ENCODE measurements at places on chromosomes 2 and 18.

DNA sequence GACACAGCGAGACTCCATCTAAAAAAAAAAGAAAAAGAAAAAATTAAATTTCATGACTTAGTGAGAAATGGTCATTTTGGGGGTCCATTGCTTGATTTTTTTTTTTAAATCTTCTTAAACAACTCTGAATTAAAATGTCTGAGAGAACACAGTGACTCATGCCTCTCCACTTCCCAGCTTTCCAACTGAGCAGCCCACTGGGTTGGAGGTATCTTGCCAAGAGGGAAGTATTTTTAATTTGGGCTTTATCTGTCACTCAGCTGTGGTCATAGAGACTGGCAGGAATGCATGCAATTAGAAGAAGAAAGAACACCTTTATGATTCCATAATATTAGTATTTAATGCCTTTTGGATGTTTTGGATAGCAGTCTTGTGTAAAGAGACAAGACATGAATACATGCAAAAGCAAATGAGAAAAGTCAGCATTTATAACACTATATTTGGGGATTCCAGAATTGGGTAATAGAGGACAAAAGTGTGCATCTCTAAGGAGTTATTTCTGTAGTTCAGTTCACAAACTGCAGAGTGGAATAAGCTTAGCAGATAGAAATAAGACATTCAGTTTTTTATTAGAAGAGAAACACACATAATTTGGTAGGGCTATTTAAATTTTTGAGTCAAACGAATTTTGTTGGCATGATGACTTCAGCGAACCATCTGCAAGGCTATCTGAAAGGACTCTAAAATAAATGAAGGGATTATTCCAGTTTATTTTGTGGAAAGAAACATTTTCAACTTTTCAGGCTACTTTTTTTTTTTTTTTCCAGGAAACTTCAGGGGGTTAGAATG lies 254.8 kb downstream of the TGIF1 start:
- no peak for DNase-seq

- no peak for DNase-seq
Measured at GRCh38 chr2:145038041-145038525, 518.2 kb upstream of the ZEB2 start.

- no peak for DNase-seq
Measured at GRCh38 chr2:82879803-82880202, 1579.3 kb downstream of the SUCLG1 start.

DNA sequence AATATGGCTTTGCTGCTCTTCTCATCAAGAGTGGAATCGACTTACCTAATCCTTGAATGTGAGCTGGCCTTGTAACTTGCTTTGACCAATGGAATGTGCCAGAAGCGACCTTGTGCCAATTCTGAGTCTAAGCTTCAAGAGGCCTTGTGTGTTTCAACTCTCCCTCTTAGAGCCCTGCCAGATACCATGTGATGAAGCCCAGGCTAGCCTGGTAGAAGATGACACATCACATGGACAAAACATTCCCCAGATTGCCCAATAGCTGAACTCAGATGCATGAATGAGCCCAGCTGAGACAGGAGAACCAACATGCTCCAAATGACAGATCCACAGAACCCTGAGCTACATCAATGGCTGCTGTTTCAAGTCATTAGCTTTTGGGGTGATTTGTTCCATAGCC lies 4.2 kb upstream of the KLHL14 start:
- DNase-seq: no peak

GRCh38 chr2:232896720-232897597 lies 26.9 kb downstream of the SNORC start:
- no peak for DNase-seq

DNA sequence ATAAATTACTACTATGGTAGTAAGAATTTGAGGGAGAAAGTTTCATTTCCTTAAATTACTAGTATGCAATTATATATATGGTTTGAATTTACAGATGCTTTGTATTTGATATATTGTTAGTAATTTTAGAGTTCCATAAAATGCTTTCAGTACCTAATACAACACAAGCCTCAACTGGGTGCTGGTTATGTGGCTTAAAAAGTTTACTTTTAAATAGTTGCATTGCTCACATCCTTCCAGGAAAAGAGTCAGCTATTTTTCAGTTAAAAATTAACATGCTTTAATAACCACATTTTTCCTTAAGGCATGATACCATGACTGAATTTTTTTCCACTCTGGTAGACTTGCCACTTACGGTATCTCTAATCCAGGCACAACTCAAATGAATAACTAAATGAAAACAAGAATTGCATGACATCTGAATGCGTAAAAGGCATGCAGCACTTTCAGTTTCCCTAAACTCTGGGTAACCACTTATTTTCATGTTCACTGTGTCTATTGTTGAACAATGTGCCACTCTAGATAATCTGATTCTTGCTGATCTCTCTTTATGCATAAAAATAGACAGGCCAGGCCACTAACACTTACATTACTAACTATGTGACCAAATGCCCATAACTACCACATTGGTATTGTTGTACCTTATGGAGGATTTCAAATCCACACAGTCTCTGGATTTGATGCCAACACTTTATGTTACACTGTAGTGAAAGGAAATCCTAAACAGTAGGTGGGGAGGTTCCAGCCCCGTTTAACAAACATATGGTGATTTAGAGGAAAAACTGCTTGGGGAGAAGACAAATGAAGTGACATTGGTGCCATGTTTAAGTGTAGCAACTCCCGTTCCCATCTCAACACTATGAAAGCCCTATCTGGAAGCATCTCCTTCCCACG lies 35.5 kb upstream of the SLC35F5 start:
- DNase-seq: no peak

DNA sequence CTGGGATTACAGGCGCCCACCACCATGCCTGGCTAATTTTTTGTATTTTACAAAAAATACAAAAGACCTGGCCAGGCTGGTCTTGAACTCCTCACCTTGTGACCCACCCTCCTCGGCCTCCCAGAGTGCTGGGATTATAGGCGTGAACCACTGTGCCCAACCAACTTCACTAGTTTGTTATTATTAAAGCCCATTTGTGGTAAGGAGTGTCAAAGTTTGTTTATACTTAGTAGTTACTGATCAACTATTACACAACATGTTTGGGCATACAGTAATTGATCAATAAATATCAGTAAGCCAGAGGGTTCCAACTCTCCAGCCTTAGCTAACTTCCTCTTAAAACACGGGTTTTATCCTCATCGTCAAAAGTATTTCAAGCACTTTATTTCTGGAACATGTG lies 67.5 kb upstream of the ZNG1B start:
- DNase-seq: no peak

GRCh38 chr2:119821266-119821665 lies 61.5 kb downstream of the PTPN4 start:
- no peak for DNase-seq

DNA sequence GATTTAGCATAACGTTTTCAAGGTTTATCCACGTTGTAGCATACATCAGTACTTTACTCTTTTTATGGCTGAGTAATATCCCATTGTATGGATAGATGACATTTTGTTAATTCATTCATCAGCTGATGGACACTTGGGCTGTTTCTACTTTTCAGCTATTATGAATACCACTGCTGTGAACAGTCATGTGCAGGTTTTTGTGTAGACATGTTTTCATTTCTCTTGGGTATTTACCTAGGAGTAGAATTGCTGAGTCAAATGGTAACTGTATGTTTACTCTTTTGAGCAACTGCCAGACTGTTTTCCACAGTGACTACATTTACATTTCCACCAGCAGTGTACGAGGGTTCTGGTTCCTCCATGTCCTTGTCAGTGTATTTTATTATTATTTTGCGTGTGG lies 33.9 kb downstream of the COX7A2L start:
- no peak for DNase-seq

GRCh38 chr2:21010813-21011439 lies 32.9 kb downstream of the APOB start:
- no peak for DNase-seq

DNA sequence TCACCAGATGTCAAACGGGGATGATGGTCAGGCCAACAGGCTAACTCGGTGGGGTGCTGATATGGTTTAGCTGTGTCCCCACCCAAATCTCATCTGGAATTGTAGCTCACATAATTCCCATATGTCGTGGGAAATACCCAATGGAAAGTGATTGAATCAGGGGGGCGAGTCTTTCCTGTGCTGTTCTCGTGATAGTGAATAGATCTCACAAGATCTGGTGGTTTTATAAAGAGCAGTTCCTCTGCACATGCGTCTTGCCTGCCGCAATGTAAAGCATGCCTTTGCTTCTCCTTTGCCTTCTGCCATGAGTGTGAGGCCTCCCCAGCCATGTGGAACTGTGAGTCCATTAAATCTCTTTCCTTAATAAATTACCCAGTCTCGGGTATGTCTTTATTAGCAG lies 74.4 kb upstream of the YWHAQ start:
- DNase-seq: no peak

DNA sequence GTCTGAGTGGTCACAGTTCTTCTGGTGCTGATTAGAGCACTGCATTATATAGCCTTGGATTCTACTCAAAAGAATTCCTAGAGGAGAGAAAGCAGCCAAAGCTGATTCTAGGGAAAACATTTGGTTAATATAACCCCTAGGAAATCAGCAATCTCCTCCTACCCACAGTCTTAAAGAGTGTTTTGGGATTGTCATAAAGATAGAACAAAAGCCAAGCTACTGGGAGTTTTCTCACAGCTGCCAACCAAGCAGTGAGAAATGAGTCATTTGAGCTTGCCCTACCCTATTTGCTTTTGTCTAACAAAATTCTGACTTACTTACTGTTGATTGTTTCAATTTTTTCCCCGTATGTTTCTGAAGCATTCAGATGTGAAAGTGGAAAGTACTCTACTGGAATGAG lies 469.3 kb downstream of the PLCL1 start:
- DNase-seq: no peak

- DNase-seq: no peak
Measured at GRCh38 chr18:39675906-39676305, 2110.3 kb upstream of the CELF4 start.

GRCh38 chr18:76557026-76557575 lies 62.1 kb upstream of the ZNF516 start:
- DNase-seq: no peak

GRCh38 chr2:120429586-120430500 lies 83.9 kb downstream of the INHBB start:
- DNase-seq: no peak

- DNase-seq: no peak
Measured at GRCh38 chr2:75317316-75317715, 118.0 kb upstream of the TACR1 start.

DNA sequence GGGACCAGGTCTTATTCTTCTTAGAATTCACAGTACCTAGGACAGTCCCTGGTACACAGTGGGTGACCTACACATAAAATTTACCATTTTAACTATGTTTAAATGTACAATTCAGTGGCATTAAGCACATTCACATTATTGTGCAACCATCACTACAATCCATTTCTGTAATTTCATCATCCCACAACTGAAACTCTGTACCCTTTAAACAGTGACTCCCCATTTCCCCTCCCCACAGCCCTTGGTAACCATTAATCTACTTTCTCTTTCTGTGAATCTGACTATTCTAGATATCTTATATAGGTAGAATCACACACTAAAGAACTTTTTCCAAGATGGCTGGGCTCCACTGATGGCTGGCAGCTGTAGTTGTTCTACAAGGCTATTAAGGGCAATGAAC lies 41.6 kb downstream of the GFPT1 start:
- no peak for DNase-seq

DNA sequence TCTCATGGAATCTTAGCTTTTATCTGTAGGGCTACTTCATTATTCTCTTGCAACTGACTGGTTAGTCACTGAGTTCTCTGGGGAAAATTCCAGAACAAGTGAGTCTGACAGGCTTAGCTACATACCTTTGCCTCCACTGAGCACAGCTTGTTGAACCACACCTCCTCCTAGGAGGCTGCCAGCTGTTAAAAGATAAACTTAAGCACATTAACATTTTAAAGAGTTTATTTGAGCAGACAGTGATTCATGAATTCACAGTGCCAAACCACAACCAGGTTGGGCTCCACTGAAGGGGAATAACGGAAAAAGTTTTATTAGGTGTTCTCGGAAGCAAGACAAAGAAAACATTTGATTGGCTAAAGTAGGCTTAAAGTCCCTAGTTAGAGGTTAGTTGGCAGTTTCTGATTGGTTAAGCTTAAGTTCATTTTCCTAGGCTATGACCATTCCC lies 12.5 kb upstream of the SLC38A11 start:
- no peak for DNase-seq

DNA sequence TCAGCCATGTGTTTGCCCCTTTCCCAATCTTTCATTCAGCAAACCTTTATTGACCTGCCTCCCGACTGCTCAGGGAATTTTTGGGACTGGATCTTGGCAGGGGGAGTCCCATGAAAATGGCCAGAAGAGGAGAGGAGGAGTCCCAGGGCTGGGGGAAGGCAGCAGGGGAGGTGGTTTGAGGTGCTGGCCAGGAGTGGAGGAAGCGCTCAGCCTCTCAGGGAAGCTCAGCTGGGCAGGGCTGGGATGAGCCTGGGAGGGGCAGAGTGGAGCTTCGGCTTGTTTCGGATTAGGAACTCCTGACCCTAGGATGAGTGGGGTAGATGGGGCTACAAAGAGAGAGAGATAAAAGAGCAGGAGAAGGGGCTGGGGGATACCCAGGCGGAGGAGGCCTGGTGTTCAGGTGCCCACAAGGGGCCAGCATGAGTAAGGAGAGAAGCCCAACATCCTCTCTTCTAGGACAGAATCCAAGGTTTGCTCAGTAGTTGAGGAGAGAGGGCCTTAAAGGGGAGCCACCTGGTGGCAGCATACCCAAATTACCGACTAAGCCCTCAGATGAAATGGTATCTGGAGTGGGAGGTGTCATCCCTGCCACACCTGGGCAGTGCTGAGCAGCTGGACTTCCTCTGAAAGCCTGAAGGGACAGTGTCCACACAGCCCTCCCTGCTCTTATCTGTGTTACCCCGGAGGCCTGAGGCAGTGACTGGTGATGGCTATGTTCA lies 91.1 kb downstream of the INHBB start:
- DNase-seq: no peak
